T-helper 17 cell (primary cell): ENCODE measurements at places on chromosomes 6 and 20. TPM values are rescaled to one million over a fixed set of nuclear protein-coding genes. Genes with fewer than 3 reads are reported as not detected.

TSPO2 gene
- not detected for total RNA-seq

GFRA4 gene
- not detected for total RNA-seq

C6orf58 gene
- total RNA-seq: not detected

NEU1 gene
- 29.6 TPM for total RNA-seq

NFYA gene
- 28.2 TPM for total RNA-seq

DNA sequence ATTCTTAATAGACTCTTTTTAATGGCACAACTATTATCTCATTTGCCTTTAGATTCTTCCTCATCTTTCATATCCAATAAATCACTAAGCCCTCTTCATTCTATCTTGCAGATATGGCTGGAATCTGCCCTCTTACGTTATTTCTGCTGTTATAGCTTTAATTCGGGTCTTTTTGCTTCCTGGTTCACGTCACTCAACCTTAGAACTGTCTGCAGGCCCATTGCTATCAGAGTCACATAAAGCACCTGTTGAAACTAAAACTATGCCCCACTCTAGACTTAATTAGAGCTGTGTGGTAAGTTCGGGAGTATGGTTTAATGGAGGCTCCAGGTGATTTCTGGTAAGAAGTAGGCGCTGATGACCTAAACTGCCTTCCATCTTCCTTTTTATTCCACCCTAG is 988 bp downstream of the QRSL1 start:
- DNase-seq: no peak

DNA sequence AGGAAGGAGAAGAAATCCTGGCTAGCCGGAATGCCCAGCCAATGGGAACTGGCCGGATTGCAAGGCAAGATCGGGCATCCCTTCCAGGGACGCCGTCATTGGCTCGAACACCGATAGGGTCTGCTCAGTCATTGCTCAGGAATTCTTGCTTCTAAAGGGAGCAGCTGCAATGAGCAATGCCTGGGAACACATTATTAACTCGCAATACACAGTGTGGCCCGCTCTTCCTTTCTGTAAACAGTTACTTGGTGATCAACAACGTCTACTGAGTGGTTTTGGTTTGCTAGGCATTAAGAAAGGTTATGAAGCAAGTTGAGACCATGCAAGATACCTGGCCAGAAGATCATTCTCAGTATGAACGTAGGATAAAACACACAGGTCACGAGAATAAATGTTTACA is 165.4 kb upstream of the CITED2 start:
- DNase-seq: no peak

DNA sequence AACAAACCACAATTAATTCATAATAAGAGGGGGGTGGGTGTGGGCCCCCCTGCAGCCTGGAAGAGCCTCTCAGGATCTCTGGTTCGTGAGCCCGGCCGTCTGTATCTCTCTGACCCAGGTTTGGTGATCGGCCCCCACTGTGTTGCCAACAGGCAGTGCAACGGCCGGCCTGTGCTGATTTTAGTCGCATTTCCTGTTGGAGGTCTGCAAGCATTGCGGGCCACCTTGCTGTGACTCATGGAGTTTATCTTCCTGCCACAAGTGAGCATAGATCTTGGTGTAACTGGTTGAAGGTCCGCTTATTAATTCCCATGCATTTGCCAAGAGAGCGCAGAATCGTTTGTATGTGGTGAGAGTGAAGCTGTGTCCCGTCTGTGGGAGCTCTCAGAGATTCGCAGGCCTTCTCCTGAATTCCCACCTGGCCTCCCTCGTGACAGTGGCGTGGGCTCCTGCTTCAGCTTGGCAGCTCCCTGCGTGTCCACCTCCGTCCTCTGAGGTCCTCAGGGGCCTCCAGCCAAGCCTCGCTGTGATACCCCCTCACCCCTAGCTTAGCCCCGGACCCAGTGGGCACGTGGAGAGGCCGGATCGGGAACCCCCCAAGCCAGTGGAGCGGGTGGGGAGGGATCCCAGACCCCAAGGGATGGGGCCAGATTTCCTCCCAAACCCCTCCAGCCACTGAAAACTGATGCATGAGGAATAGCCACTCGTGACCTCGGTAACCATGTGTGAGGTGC is 269.8 kb downstream of the CDH4 start:
- DNase-seq: no peak

GRCh38 chr6:132202574-132202973 is 198.7 kb downstream of the MOXD1 start:
- no peak for DNase-seq

DNA sequence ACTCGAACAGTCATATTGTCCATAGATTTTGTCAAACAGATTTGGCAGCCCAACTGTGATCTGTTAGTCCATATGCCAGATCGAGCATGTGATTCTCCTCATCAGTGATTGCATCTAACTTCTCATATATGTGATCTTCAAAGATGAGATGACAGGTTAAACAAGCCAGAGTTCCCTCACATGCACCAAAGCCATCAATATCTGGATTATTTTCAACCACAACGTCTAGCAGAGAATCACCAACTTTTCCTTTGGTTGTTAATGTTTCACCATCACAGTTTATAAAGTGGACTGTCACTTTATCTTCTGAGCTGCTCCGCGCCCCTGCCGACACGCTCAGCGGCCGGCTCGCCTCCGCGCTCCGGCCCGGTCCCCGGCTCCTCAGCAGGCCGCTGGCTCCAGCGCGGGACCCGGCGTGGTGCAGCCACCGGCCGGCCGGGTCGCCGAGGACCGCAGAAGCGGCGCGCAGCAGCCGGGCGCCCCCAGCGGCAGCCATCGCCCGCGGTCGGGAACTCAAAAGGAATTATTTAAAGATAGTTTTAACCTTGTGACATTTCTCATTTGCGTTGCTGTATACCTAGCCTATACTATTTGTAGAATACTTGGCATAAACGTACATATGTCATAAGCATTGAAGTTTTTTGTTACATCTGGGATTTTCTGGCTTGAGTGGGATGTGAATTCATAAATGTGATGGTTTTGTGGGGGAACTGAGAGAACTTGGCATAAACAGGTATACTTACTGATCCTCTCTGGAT is 40.1 kb upstream of the DYNLRB1 start:
- peak; percentile 28 for DNase-seq

GRCh38 chr6:156884306-156884705 is 107.1 kb downstream of the ARID1B start:
- DNase-seq: no peak

DNA sequence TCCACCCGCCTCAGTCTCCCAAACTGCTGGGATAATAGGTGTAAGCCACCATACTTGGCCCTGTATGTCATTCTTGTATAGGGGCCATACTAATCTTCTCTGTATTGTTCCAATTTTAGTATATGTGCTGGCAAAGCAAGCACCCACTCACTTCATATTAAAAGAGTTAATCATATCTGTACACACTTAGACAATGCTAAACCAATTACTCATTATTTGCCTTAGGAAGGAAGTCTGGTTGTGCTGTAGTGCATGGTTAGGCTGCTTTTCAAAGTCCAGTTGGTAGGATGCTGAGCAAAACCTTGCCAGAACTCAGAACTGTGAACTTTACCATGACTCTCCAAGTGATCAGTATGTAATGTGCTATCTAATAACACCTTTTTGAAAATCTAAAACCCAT is 88.6 kb downstream of the LIN28B start:
- DNase-seq: no peak

- no peak for DNase-seq
Measured at GRCh38 chr6:73032586-73032985, 192.7 kb downstream of the KHDC1L start.

GRCh38 chr20:63238514-63239125 is 2.9 kb downstream of the BIRC7 start:
- no peak for DNase-seq
